Esophagus mucosa (tissue), 1 donor: ENCODE measurements at places on chromosomes 2 and 18. TPM values are rescaled to one million over a fixed set of nuclear protein-coding genes. Genes with fewer than 3 reads are reported as not detected.

The ITM2C gene
- total RNA-seq = 7.3 TPM

The COL5A2 gene
- total RNA-seq = 6.3 TPM

The ONECUT2 gene
- total RNA-seq = under 0.01 TPM

The HOXD8 gene
- 0.88 TPM for total RNA-seq

The ITGA4 gene
- total RNA-seq = 1.3 TPM

The TCF7L1 gene
- 4.5 TPM for total RNA-seq

The L3MBTL4 gene
- 4.8 TPM for total RNA-seq

GRCh38 chr2:10438688-10439087, 9.4 kb downstream of the ODC1 start:
- no peak for ATAC-seq

GRCh38 chr2:117190856-117191559, 623.5 kb upstream of the DDX18 start:
- ATAC-seq = no peak

GRCh38 chr2:84901593-84902120, 3.8 kb upstream of the TMSB10 start:
- ATAC-seq = no peak

DNA sequence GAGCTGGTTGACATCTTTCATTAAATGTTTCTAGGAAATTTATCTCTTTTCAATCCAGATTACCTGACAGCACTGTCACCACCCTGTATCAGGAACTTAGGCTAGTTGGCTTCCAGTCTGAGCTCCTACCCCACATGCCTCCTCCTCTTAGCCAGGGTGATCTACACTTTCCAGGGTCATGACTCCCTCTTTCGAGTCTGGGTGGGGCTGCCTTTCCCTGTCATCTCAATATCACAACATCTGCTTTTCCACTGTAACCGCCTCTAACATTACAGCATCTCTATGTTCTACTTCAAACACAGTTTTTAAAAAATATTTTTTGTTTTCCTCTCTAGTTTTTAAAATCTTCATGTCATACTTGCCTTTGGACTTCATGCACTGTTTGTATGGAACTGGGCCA, 129.2 kb downstream of the RBMS1 start:
- no peak for ATAC-seq

- ATAC-seq = peak; percentile 76
Measured at GRCh38 chr18:54679318-54680149, 88.5 kb downstream of the DYNAP start.

DNA sequence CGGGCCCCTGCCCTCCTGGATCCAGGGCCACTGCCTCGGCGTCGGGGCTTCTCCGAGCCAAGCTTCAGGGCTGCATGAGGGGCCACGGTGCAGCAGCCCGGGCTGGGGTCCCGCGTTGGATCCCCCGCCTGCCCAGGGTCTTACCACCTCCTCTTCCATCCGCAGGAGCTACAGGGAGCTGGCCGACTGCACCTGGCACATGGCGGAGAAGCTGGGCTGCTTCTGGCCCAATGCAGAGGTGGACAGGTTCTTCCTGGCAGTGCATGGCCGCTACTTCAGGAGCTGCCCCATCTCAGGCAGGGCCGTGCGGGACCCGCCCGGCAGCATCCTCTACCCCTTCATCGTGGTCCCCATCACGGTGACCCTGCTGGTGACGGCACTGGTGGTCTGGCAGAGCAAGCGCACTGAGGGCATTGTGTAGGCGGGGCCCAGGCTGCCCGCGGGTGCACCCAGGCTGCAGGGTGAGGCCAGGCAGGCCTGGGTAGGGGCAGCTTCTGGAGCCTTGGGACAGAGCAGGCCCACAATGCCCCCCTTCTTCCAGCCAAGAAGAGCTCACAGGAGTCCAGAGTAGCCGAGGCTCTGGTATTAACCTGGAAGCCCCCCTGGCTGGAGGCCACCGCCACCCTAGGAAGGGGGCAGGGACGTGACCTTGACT, 52.1 kb downstream of the RAMP1 start:
- ATAC-seq = peak; percentile 31

GRCh38 chr18:36899289-36899688, 70.4 kb downstream of the KIAA1328 start:
- ATAC-seq = no peak

DNA sequence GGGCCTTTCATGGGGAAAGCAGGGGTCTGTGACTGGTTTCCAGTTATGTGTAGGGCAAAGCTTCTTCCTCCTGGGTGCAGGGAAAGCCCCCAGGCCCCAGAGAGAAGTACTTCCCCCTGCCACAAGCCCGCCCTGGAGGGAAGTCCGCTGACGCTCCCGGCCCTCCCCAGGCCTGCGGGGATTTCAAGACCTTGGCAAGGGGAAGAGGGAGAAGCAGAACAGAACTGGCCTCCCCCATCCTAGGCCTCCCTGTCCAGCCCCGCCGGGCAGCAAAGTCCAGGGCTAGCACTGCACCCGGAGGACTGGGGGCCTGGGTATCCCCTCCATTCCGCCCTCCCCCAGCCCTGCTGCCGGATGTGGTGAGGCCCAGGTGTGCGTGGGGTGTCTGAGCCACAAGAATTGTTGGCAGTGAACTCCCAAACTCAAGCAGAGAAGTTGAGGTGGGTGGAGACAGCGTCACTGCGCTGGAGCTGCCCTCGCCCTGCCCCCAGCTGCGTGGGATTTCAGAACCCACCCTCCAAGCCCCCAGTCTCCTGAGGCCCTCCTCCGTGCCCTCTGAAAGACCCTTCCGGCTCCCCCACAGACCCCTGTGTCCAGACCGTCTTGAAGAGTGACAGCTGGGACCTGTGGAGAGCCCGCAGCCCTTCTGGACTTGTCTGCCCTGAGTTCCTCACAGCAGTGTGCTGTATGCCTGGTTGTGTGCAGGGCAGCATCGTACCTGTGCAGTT, 1.1 kb upstream of the DUSP2 start:
- peak; percentile 3 for ATAC-seq

DNA sequence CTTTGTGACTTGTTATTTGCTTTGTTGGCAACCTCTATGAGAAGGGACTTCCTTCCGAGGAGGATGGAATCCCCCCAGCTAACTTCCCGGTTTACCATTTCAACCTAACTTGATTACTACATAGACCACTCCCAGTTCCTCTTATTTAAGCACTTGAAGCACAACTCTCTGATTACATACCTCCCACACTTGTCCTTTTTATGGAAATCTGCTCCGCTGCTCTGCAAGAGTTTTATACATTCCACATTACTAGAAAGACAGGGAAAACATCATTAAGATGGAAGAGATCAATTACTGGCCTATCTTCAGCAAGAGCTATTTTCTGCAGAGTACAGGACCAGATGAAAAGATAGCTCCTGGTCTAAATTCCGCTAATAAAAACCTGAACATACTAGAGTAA, 160.0 kb upstream of the PGAP1 start:
- ATAC-seq = no peak
